ENCODE measurements at places on chromosomes 12 and 14. TPM values are rescaled to one million over a fixed set of nuclear protein-coding genes. Genes with fewer than 3 reads are reported as not detected.

DNA sequence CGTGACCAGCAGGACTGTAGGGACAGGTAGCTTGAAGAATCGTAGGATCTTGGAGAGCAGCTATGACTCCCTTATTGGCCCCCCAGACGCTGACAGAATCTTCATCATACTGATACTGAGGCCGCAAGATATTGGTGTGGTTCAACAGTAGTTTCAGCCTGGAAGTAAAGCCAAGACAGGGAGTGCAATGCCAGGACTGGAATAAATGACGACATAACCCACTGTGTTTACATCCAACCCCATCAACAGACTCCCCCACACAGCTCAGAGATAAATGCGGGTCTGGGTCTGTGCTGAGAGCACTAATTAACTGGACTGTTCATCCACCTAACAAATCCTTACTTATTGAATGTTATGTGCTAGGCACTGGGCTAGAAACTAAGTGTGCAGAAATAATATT lies 16.6 kb downstream of the NOXRED1 start:
- H3K4me1 ChIP-seq: no peaks in the 10 kb centered on the region
- H3K4me3 ChIP-seq: no peak overlapping the region
- H3K36me3 ChIP-seq: no peaks in the 10 kb centered on the region
- DNase-seq: peak; percentile 66
- peak overlapping the region; percentile 18 for H3K27ac ChIP-seq
- H3K27me3 ChIP-seq: no peaks in the 10 kb centered on the region

DNA sequence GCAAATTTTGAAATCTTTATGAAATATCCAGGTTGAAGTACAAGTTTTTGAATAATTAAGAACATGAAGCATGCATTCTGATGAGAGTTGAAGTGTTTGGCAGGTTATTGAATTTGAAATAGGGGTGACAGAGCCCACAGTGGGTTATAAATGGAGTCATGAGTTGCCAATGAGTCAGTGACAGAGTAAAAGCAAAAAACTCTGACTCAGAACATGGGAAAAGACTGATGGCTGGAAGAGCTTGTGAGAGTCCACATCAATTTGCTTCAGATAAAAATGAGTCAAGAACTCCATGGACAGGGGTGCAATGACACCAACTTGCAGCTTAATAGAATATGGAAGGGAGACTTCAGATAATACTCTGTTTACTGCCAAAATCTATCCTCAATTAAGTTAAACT lies 105.3 kb downstream of the SLC6A15 start:
- H3K27ac ChIP-seq: no peak overlapping the region
- H3K4me3 ChIP-seq: no peak overlapping the region
- H3K36me3 ChIP-seq: no peaks in the 10 kb centered on the region
- no peaks in the 10 kb centered on the region for H3K27me3 ChIP-seq
- no peaks in the 10 kb centered on the region for H3K4me1 ChIP-seq
- no peak for DNase-seq

DNA sequence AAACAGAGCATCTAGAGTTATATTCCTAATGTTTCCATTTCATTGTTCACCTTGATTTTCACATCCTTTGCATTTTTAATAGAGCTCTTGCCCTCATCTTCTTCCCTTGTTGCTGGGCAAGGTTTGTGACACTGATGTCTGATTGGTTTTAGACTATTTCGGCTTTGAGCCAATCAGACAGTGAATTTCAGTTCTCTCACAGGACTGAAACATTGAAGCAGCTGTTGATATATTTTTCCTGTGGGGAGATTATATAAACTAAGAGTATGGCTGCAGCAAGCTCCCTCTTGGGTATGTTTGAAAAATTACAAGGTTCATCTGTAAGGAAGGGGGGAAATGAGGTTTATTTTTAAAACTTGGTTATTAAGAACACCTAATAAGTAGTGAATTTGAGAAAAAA lies 51.2 kb downstream of the ATF7IP start:
- H3K4me3 ChIP-seq: no peak overlapping the region
- H3K36me3 ChIP-seq: no peaks in the 10 kb centered on the region
- peak; percentile 94 for DNase-seq
- no peak overlapping the region for H3K27ac ChIP-seq
- no peaks in the 10 kb centered on the region for H3K27me3 ChIP-seq

- peaks cover 3% of the 10 kb centered on the region for H3K27me3 ChIP-seq
- H3K4me1 ChIP-seq: peaks cover 16% of the 10 kb centered on the region
- no peaks in the 10 kb centered on the region for H3K36me3 ChIP-seq
- DNase-seq: no peak
- no peak overlapping the region for H3K27ac ChIP-seq
Observed at GRCh38 chr14:96252323-96252998, 3.5 kb upstream of the BDKRB1 start.

- H3K27me3 ChIP-seq: no peaks in the 10 kb centered on the region
- no peaks in the 10 kb centered on the region for H3K36me3 ChIP-seq
- DNase-seq: peak; percentile 73
- H3K4me1 ChIP-seq: no peaks in the 10 kb centered on the region
- no peak overlapping the region for H3K27ac ChIP-seq
- no peak overlapping the region for H3K4me3 ChIP-seq
Observed at GRCh38 chr12:77686760-77687159, 143.9 kb upstream of the NAV3 start.

DNA sequence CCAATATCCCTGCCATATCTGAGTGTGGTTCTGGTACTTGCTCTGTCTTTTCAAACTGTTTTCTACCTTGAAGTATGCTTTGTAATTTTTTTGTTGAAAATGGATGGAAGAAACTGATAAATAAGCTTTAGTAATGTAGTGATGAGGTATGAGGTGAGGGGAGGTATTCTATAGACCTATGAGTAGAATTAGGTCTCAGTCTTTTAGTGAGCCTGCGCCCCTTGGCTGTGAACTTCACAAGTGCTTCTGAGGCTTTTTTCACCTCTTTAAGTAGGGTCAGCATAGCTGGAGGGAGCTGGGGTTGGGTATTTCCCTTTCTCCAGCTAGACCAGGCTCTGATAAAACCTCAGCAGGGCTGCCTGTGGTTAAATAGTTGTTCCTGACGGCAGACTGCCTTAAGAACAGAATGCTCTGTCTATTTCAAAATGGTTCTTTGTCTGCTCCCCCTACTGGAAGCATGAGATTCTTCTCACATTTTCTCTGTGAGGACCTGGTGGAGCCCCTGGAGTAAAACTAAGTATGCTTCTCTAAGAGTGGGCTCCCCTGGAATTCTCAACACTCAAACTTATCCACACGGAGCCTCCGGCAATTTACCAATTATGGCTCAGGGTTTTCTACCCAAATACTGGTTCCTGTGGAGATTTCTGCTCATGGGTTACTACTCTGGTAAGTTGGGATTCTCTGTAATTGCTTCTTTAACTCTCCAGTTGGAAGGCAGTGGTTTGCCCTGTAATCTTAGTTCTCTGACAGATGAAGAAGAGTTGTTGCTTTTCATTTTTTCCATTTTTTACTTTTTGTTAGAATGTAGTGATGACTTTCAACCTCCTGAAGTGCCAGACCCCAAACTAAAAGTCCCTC lies 13.1 kb downstream of the KRT5 start:
- peak; percentile 58 for DNase-seq
- H3K27ac ChIP-seq: no peak overlapping the region
- no peaks in the 10 kb centered on the region for H3K4me1 ChIP-seq
- peaks cover 3% of the 10 kb centered on the region for H3K27me3 ChIP-seq
- H3K4me3 ChIP-seq: no peak overlapping the region

DNA sequence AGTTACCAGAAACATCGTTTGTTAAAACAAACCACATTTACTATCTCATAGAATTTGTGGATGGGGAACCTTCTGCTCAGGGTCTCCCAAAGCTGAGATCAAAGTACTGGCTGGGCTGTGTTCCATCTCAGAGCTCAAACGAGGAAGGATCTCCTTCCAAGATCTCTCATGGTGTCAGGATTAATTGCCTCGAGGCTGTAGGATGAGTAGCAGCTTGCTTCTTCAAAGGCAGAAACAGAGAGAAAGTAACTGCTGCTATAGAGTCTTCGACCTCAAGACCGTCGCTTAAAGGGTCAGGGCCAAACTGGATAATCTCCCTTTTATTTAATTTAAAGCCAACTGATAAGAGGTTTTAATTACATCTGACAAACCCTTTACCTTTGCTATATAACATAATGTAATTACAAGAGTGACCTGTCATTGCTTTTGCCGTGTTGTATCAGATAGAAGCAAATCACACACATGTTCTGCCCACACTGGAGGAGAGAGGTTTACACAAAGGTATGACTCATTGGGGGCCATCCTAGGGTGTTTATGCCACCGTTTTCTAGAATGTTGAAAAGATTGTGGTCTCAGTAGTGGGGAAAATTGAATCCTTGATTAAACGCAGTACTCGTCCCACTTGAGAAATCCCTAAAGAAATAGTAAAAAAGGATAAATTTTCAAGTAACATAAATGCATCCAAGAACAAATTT lies 868.8 kb upstream of the TMEM132C start:
- no peak overlapping the region for H3K27ac ChIP-seq
- H3K4me1 ChIP-seq: no peaks in the 10 kb centered on the region

- no peak overlapping the region for H3K27ac ChIP-seq
- no peak overlapping the region for H3K4me3 ChIP-seq
- no peaks in the 10 kb centered on the region for H3K4me1 ChIP-seq
- no peak for DNase-seq
Observed at GRCh38 chr12:27754795-27755194, 25.2 kb upstream of the KLHL42 start.

- peaks cover 49% of the 10 kb centered on the region for H3K4me1 ChIP-seq
- no peak overlapping the region for H3K4me3 ChIP-seq
- H3K27ac ChIP-seq: no peak overlapping the region
- no peaks in the 10 kb centered on the region for H3K27me3 ChIP-seq
- no peak for DNase-seq
Observed at GRCh38 chr12:56722832-56723231, 2.3 kb downstream of the NACA start.

DNA sequence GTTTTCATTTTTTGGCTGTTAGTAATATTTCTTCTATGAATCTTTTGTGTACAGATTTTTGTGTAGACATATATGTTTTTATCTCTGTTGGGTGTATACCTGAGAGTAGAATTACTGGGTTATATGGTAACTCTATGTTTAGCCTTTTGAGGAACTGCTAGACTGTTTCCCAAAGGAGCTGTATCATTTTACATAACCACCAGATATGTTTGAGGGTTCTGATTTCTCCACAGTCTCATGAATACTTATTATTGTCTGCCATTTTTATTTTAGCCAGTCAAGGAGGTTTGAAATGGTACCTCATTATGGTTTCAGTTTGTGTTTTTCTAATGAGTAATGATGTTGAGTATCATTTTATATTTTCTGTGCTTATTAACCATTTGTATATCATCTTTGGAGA lies 1.9 kb downstream of the PCNX4 start:
- peaks cover 32% of the 10 kb centered on the region for H3K4me1 ChIP-seq
- H3K36me3 ChIP-seq: peaks cover 6% of the 10 kb centered on the region
- H3K4me3 ChIP-seq: no peak overlapping the region
- peak; percentile 23 for DNase-seq
- peak overlapping the region; percentile 68 for H3K27ac ChIP-seq

DNA sequence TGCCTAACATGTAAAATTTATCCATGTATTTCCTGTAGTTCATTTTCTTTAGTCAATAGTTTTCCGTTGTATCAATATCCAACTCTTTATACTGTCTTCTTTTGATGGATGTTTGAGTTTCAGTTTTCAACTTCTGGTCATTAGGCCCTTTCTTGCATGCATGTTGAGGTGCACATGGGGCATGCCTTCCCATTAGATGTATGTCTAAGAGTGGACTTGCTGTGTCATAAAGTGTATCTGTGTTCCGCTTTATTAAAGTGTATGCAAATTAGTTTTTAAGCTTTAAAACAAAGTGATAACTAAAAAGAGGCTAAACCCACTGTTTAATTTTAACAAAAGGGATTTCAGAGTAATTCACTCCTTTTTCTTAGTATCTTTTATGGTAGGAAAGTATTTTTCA lies 441.1 kb downstream of the PCNX1 start:
- H3K4me3 ChIP-seq: no peak overlapping the region
- no peak overlapping the region for H3K27ac ChIP-seq
- no peaks in the 10 kb centered on the region for H3K36me3 ChIP-seq
- no peaks in the 10 kb centered on the region for H3K27me3 ChIP-seq
- peaks cover 2% of the 10 kb centered on the region for H3K4me1 ChIP-seq

- no peak for DNase-seq
- no peaks in the 10 kb centered on the region for H3K27me3 ChIP-seq
- H3K27ac ChIP-seq: no peak overlapping the region
- H3K4me3 ChIP-seq: no peak overlapping the region
- H3K4me1 ChIP-seq: no peaks in the 10 kb centered on the region
Observed at GRCh38 chr14:30156571-30156970, 228.9 kb upstream of the PRKD1 start.

DNA sequence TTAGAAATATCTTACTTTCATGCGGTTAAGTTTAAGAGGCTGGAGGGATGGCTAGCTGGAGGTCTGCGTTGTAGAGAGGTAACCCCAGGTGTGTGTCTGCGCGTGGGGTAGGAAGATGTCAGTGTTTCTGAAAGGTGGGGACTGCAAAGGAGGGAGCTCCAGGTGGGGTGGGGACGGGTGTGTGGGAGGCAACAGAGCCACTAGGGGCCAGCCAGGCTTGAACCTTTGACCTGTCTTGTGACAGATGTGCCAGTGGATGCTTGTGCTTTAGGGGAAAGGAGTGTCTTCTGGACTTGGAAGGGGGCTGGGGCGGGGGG lies 841 bp downstream of the GLI1 start:
- H3K4me3 ChIP-seq: no peak overlapping the region
- H3K27me3 ChIP-seq: peaks cover 10% of the 10 kb centered on the region
- no peak for DNase-seq
- peaks cover 4% of the 10 kb centered on the region for H3K4me1 ChIP-seq

DNA sequence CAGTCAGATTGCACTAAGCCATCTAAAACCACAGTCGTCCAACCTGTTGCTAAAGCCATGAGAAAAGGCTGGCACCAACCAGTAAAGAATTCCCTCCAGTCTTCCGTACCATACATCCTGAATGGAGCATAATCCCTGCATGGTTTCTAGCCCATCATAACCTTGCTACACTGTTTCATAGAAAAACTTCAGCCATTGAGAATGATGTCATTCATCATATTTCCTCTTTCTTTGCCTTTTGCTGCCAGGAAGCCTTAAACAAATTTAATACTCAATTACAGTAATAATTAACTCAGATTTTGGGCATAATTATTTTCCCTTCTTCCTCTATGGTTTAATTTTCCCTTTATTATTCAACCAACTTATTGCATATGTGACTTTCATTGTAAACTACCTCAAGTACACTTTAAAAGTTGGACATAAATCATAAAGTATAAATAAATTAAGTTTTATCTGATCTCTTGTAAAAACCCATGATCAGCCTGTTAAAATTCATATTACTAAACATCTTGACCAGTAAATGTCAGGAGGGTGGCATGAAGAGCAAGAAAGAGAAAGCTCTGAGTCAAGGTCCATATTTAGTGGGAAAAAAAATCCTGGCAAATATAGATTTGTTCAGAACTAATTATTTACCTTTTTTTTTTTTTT lies 264.7 kb downstream of the ZFP36L1 start:
- H3K4me3 ChIP-seq: no peak overlapping the region
- no peak for DNase-seq
- peaks cover 10% of the 10 kb centered on the region for H3K4me1 ChIP-seq
- H3K27me3 ChIP-seq: no peaks in the 10 kb centered on the region
- H3K36me3 ChIP-seq: no peaks in the 10 kb centered on the region

OR4N2 gene
- not detected for total RNA-seq

TAS2R31 gene
- 20.1 TPM for total RNA-seq
